HS-27A (cell line): ENCODE measurements at places on chromosomes 3 and 15.

DNA sequence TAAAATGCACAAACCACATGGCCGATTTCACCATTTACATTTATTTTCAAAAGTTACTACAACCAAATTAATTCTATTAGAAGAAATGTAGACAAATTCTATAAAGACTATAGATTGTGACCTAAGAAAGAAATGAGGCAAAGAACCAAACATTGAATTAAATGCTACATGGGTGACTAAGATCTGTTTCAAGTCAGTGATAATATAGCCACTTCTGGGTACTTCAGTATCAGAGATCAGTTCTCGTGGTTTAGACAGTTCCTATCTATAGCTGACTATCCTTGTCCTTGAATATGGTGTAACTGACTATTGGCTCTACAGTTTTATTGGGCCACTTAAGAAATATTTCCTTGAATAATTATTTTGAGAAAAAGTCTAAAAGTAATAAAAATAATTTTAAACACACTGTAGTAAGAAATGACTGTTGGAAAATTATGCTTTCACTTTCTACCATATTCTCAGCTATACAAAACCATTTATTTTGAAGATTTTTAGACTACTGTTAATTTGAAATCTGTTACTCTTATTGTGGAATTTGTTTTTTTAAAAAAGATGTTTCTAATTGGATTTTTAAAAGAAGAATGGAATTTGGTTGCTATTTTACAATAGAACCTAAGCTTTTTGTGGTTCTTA is 14.1 kb downstream of the KCNMB3 start:
- no peak for DNase-seq

DNA sequence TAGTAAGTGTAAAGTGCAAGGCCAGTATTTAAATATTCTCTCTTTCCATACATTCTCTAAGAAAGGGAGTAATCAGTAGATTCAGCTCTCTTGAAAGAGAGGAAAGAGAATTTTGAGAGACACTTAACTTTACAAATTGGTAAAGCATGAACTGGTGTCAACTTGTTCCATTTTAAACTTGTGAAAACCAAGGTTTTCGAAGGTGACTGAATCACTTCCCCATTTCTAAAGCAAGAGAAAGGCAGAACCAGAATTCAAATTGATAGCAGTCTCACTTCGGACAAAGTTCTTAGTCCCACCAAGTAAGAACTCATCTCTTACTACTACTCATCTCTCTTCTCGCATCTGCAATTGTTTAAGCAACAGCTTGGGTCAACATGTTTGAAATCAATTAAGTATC is 22.4 kb downstream of the TJP1 start:
- no peak for DNase-seq

DNA sequence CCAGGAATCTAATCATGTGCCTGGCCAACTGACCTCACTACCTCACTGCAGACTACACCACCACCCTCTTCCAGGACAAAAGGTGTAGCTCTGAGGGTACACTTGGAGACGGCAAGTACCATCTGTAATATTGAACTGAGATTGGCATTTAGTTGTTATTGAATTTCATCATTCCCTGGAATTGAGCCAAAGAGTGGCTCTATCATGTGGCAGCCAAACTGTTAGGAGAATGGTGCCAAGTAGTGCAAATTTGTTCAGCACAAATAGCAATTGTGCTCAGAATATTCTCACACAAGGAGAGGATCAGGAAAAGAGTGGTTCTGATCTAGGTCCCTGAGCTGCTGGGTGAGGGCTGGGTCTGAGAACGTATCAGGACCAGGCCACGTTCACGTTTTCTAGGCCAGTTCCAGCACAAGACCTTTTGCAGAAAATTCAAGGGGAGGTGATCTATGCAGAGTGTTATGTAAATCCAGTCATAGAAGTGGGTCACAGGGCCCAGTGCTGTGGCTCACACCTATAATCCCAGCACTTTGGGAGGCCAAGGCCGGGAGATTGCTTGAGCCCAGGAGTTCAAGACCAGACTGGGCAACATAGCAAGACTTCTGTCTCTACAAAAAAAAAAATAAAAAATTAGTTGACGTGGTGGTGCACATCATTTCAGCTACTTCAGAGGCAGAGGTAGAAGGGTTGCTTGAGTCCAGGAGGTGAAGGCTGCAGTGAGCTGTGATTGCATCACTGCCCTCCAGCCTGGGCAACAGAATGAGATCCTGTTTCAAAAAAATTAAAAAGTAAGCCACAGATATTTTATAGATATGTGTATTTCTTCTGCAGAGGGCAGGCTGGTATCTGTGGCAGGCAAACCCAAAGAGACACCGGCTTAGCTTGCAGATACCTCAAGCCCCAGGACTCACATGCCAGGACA is 31.9 kb upstream of the CFAP161 start:
- DNase-seq, result no peak

- no peak for DNase-seq
Observed at GRCh38 chr3:32422943-32423342, 31.3 kb downstream of the CMTM7 start.

- DNase-seq, result peak; percentile 8
Observed at GRCh38 chr3:31768479-31769125, 212.5 kb downstream of the OSBPL10 start.
